ENCODE measurements at places on chromosomes 1 and 21.

- no peak for DNase-seq
Observed at GRCh38 chr1:31679091-31679490, 24.7 kb downstream of the COL16A1 start.

DNA sequence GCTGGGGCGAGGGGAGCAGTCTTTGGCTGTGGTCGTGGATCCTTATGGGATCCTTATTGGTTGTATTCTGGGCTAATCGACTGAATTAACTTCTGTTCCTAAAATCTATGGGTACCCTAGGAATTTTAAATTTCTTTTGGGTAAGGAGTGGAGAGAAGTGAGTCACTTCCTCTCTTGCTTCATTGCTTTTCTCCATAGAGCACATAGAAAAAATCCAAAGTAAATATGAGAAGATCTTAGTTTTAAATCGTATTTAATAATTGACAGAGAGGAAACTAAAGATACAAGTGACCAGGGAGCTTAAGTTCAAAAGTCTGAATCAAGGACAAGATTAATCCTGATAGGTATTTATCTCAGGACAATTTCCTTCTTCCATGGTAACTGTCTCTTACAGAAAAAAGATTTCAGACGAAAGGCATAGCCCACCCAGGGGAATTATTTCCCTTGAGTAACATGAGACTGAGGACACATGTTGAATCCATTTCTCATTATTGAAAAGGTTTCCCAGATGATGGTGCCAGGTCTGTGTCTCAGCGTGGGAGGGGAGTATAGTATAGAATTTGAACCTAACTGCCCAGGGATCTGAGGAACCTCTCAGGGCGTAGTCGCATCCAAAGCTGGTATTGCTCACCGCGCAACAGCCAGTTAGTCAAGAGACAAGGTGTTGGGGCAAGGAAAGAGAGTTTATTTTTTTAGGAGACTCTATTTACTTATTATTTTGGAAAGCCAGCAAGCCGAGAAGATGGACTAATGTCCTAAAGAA is 28.7 kb upstream of the FASLG start:
- DNase-seq: no peak

- DNase-seq: no peak
Observed at GRCh38 chr1:231478811-231479210, 49.7 kb upstream of the TSNAX start.

DNA sequence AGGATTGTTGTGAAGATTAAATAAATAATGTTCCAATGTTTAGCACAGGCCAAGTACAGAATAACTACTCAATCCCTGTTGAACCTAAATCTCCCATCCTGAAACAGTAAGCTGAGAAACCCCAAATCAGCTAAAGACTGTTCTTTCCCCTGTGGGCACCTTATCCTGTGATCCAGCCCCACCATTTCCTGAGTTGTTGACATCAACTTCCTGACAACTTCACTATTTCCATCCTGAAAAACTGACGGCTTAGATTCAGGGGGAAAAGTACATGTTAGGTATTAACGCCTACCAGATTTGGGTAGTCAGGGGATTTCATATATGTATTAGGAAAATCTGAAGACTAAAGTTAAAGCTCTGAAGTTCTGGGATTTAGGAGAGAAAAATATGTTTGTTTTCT is 51.7 kb upstream of the PALMD start:
- no peak for DNase-seq

GRCh38 chr1:186615332-186615731 is 64.9 kb downstream of the PTGS2 start:
- DNase-seq: no peak

GRCh38 chr1:243325305-243325890 is 69.6 kb downstream of the SDCCAG8 start:
- peak; percentile 11 for DNase-seq

DNA sequence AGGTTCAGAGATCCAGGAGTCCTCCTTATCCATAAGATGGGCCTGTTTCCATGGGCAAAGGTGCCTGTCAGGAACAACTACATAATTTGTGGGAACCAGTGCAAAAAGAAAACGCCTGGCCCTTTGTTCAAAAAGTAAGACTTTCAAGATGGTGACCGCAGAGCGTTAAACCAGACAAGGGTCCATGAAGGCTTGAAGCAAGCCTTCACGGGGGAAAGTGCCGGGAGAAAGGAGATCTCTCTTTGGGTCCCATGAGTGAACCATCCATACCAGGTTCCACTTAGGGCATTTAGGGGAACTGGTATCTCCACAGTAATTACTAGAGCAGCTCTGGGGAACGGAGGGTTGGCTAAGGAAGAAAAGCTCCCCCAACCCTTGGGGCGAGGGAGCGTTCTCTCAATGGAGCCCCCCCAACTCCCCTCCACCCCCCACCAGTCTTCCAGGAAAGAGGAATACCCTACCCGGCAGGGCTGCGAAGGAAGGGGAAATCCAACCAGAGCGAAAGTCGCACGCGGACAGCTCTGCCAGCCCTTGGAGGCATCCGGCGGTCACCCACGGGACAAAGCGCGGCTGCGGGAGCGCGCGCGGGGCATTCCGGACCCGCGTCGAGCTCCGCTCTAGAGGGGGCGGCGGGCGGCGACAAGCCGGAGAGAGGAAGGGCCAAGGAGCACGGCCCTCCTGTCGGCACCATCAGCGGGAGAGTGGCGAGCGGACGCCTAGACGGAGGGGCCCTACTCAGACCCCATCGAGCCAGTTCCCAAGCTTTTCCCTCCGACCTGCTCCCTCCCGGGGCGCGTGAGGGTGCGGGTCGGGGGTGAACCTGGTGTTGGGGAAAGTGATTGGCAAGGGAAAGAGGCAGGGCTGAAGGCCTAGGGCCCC is 687 bp upstream of the RASSF5 start:
- no peak for DNase-seq

DNA sequence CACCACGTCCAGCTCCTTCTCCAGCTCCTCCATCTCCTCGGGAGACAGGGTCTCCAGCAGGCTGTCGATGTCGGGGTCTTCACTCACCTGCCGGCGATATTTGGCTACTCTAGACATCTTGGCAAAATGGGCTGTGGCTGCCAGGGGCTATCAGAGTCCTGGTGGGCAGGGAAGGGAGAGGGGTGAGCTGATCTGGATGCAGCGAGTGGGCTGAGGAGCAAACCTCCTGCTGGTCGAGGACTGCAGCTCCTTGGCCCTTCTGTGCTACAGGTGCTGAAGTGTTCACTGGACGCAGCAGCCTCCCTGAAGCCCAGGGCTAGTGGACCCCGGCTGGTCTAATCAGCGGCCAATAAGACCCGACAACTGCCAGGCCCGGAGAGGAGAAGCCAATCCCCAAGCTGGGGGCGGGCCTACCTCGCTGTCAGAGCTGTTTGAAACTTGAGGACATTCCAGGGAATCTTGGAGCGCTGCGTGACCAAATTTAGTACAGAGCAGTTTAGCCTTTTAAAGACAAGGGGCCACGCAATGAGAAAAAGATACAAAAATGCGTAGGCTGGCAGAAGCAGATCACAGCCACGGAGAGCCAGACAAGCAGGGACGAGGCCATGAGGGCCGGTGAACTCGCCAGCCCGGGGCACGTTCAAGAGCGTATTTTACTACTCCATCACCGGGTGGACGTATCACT is at the start of gene LMOD1:
LMOD1 (minus strand) TSS at position 325 of the 685 bp plus-strand sequence; CDS start at position 117, 208 bp downstream.
- no peak for DNase-seq

GRCh38 chr1:234611847-234612351 is 1.9 kb upstream of the IRF2BP2 start:
- DNase-seq: no peak

DNA sequence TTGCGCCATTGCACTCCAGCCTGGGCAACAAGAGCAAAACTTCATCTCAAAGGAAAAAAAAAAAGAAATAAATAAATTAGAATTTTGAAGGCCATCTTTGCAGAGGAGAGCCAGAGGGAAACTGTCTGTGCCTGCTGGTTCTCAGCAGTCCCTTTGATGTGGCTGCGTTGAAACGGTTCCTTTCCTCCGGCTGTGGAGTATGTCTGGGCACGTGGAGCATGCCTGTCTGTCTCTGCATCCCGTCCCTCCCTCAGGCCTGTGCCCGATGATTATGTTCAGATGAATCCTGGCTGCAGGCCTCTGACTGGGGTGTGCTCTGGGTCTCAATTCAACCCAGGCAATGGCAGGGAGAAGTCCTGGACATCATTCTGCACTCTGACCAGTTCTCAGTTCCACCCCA is 33.4 kb downstream of the KIAA1614 start:
- no peak for DNase-seq

- no peak for DNase-seq
Observed at GRCh38 chr1:173347282-173347818, 129.8 kb upstream of the PRDX6 start.

DNA sequence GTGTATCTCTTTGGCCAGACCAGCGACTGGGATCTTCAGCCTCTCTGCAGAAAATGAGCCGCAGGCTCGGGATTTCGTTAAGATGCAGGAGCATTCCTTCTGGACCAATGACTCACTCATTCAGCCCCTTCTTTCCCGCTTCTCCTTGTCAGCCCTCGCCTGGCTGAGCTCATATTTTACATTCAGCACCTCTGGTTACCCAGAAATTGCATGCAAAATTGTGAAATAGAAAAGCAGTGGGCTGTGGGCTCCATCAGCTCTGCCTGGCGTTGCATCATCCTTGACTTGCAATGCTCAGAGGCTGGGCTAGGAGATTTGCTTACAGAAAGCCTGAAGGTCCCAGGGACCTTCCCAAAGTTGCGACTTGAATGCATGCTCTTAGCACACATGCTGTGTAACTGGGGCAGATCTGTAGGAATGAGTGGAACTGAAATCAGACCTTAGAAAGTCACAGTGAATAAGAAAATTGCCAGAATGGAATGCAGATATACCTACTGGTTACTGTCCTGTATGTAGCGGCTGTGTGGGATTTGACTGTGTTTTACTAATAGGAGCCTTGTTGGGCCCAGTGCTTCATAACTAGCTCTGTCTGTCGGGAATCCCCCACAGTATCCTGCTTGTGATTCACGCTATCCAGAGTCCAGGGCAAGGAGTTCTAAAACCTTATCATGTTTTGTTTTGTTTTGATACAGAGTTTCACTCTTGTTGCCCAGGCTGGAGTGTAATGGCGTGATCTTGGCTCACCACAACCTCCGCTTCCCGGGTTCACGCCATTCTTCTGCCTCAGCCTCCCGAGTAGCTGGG is 444.8 kb downstream of the KIF26B start:
- no peak for DNase-seq

GRCh38 chr1:227244339-227245118 is 73.8 kb downstream of the CDC42BPA start:
- DNase-seq: no peak

GRCh38 chr21:15359251-15359650 is 294.5 kb upstream of the NRIP1 start:
- DNase-seq: no peak

- no peak for DNase-seq
Observed at GRCh38 chr1:177209357-177209756, 38.6 kb downstream of the BRINP2 start.

- DNase-seq: no peak
Observed at GRCh38 chr1:1432951-1433803, 2.3 kb upstream of the VWA1 start.

DNA sequence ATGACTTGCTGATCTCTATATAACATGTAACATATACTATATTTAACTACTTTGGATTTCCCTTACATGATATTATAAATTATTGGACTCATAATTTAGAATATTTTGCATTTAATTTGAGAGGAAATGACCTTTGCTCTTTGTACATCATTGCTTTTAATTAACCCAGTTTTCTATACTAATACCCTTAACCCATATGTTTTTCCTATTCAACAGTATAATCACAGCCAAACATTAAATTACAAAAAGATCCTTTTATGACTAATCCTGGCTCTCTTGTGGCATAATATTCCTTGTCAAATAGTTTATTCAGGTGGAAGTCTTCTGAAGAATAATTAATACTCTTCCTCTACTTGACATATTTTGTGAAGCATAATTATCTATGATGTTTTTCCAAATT is 56.0 kb upstream of the GPR52 start:
- DNase-seq: no peak

- no peak for DNase-seq
Observed at GRCh38 chr1:205678286-205679111, 1.8 kb downstream of the SLC45A3 start.

DNA sequence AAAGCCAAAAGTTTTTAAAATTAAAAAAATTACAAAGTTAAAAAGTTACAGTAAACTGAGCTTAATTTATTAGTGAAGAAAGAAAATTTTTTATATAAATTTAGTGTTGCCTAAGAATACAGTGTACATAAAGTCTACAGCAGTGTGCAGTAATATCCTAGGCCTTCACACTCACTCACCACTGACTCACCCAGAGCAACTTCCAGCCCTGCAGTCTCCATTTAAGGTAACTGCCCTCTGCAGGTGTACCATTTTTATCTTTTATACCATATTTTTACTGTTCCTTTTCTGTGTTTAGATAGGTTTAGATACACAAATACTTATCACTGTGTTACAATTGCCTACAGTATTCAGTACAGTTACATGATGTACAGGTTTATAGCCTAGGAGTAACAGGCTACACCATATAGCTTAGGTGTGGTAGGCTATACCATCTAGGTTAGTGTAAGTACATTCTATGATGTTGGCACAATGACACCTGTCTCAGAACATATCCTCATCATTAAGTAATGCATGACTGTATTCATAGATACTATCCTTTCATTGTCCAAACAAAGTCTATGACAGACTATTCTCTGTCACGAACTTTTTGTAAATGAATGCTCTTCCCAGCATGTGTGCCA is 78.6 kb upstream of the PBX1 start:
- DNase-seq: no peak

- DNase-seq: no peak
Observed at GRCh38 chr1:229199261-229200243, 71.4 kb upstream of the RAB4A start.

DNA sequence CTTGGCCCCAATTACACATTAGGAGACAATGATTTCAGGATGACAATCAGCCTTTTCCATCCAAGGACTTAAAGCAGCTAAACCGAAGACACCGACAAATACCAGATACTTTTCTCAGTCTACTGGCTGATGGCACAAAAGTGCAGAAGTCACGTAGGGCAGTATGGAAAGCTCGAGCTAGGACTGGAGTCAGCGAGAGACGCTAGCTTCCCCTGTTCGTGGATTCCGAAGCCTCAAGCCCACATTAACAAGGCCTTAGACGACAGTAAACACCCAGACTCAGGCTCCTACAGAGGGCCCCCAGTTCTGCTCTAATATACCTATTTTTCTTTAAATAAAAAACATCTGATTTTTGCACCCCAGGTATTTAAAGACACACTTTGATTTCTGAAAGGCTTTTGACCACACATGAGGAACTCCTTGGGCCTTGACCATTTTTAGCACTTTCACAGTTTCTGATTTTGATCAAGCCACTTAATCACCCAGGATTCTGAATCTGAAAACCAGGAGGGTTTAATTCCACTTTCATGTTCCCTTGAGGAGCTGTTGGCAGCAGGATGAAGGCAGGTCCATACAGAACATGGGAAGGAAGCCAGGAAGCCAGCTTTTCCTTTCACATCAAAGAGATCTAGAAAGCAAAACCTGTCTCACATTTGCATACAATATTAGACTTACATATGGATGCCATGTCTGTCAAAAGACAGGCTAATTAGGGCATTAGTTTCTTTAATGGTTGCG is 204.1 kb downstream of the GABPA start:
- DNase-seq: no peak

DNA sequence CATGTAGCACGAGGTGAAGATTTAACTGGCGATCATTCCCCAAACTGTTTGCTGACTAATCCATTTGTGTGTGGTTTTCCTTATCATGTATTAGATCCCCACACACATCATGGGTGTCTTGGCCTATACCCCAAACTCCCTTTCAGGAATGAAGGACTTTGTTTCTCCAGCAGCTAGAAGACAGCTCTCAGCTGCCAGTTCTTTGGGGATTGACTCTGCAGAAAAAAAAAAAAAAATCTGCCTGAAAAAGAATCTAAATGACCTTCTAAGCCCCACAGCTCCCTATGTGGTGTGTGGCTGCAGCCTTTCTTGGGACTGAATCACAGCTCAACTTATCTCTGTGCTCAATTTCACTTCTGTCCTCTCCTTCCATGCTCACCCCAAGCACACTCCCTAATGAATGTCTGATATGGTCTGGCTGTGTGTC is 256.3 kb upstream of the DUSP10 start:
- no peak for DNase-seq

Measured in stimulated activated CD4-positive, alpha-beta T cell treated with anti-CD3 and anti-CD28 coated beads, TNF-alpha, amount 100 ng/mL, for 48 hours (primary cell).